C1 segment of cervical spinal cord (tissue), 14 donors: ENCODE measurements at places on chromosomes 16 and 17.

DNA sequence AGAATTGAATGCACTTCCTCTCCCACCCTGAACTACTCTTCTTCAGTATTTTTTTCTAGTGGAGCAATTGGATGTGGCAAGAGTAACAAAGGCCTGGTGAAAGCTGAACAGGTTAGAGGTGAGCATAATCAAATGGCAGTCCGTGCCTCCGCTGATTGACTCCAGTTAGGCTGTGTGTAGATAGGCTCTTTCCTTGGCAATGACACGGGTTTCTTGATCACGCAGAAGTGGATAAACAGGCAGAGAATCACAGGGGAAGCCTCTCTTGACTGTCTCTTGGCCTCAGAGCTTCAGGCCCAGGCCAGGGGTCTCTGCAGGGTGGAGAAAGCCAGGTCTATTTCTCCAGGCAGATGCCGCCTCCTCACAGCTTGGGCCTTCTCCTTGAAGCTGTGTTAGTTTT, 4.2 kb downstream of the CD300LB start:
- DNase-seq = no peak

GRCh38 chr16:15415511-15415985, 18.8 kb upstream of the BMERB1 start:
- DNase-seq = no peak

DNA sequence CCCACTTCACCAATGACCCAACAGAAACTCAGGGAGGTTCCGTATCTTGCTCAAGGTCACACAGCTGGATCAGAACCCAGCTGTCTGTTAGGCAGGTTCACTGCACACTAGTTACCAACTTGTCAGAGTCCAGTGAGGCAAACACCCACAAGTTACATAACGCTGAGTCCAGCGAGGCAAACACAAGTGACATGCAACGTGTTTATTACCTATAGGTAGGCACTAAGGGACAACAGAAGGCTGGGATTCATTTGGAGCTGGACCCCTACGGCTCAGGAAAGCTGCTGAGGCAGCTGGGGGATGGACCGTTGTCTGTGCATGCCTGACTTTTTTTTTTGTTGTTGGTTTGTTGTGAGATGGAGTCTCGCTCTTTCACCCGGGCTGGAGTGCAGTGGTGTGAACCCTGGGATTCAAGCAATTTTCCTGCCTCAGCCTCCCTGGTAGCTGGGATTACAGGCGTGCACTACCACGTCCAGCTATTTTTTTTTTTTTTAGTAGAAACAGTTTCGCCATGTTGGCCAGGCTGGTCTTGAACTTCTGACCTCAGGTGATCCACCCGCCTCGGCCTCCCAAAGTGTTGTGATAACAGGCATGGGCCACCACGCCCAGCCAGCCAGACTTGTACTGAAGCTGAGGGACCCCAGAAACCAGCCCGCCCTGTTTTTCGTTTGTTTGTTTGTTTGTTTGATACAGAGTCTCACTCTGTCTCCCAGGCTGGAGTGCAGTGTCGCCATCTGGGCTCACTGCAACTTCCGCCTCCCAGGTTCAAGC, 1.9 kb upstream of the RSAD1 start:
- DNase-seq = no peak

GRCh38 chr17:47685556-47686275, 8.2 kb upstream of the TBKBP1 start:
- DNase-seq = no peak

DNA sequence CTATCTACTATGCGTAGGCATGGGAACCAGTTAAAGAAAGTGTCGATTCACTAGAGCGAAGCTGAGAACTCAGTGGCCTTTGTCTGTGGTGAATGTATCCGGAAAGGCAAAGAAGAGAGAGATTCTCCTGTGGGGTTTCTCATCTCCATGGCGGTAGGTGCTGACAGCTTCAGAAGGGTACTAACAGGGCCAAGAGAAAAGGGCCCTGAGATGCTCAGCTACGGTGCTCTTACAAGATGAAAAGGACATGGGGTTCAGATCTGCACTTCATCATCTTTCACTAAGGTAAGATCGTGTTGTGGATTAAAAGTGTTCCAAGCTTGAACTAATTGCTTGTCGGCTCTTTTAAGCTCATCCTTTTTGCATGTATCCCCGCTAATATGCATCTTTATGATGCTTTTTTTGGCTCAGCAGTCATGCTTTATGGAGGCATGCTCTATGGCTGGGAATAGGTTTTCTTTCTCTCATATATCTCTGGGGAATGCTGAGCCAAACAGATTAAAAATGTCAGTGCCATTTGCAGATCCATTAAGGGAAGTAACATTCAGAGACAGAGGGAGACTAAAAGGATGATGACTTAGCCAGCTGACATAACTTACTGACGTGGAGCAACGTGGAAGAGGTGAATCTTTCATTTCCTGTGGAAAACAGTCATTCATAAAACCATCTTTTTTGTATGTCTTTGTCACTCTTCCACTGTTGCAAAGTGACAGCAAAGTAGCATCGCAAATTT, 29.9 kb downstream of the KCNJ16 start:
- DNase-seq = no peak

DNA sequence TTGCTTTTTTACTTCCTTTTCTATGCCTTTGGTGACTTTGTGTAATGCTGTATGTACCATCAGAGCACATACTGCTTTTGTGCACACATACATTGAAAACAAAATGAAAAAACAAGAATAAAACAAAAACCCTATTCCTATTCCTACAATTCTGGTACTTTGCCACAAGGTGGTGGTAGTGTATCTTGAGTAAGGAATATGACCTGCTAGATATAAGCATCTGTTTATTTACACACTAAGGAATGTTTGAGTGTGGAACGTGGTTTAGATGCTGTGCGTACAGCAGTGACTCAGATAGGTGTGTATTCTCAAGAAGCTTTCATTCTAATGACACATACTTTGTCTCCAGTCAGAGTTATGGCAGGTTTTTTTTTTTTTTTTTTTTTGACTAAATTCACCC, 606.2 kb downstream of the WWOX start:
- DNase-seq = no peak

- DNase-seq = peak; percentile 66
These were observed 4.0 kb upstream of the LMF1 start for GRCh38 chr16:974611-975261.

DNA sequence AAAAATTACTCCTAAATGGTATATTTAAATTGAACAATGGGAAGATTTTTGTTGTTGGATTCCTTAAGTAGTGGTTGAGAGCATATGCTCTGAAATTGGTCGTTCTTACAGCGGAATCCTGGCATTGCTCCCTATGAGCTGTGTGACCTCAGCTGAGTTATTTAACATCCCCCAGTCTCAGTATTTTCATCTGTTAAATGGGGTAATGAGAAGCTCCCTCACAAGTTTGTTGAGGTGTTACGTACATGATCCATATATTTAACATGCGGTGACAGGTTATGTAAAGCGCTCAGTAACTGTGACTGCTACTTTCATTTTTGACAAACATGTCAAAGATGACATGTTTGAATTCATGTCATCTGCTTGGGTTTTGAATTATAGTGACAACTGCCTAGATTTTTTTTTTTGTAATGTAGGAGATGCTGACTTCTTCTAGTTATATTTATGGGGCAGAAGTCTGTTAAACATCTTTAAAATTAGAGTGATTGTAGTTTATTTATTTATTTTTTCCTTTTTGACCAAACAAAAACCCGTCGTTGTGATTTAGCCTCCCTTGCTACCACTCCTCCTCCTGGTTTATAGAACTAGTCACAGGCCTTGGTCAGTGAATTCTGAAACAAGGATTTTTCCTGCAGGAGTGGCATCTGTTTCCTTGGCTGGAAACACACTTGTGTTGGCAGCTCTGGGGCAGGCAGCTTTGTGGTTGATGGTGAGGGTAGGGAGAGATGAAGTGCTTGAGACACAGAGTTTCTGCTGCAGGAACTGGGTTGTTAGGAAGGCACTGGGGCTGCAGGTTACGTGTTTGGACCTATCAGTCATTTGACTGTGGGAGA, 268.8 kb downstream of the SNX29 start:
- DNase-seq = no peak

- no peak for DNase-seq
These were observed 180.9 kb downstream of the HS3ST3A1 start for GRCh38 chr17:13420878-13421277.

- DNase-seq = no peak
These were observed 57.9 kb downstream of the AKAP1 start for GRCh38 chr17:57142925-57143324.

DNA sequence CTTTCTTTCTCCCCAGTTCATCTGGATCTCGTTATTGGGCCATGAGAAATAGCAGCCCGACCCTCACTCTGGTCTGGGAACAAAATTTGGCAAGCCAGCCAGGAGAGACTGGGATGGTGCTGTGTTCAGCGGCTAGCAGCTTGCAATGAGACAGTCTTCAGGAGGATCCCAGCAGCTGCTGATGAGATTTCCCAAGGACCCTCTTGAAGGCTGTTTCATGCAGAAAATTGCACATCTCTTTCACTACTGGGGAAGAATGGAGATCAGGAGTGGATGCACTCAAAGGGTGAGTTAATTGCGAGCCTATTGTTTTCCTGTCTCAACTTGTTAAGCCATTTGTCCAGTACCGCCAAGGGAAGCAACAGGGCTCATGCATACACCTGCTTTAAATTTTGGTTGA, 5.5 kb upstream of the COIL start:
- DNase-seq = no peak

- no peak for DNase-seq
These were observed 115.6 kb upstream of the SDK2 start for GRCh38 chr17:73759734-73760438.

DNA sequence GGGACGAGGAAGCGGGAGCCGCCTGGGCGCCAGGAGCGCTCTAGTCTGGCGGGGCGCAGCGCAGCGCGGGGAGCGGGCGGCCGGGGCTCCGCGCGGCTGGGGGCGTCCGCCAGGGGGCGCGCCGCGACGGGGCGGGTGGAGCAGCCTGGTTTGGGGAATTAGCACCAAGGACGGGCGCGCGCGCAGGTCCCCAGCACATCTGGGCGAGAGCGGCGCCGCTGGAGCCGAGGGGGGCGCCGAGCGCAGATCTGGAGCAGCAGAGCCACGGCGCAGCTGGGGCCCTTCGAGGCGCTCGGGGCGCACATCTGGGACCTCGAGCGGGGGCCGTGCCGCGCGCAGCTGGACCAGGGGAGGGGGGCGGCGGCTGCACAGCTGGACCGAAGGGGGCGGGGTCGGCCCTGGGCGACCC, at the start of gene NXPH3:
NXPH3 (plus strand) TSS at position 193 of the 409 bp plus-strand sequence. CDS start 349 bp downstream, outside the sequence.
- no peak for DNase-seq

DNA sequence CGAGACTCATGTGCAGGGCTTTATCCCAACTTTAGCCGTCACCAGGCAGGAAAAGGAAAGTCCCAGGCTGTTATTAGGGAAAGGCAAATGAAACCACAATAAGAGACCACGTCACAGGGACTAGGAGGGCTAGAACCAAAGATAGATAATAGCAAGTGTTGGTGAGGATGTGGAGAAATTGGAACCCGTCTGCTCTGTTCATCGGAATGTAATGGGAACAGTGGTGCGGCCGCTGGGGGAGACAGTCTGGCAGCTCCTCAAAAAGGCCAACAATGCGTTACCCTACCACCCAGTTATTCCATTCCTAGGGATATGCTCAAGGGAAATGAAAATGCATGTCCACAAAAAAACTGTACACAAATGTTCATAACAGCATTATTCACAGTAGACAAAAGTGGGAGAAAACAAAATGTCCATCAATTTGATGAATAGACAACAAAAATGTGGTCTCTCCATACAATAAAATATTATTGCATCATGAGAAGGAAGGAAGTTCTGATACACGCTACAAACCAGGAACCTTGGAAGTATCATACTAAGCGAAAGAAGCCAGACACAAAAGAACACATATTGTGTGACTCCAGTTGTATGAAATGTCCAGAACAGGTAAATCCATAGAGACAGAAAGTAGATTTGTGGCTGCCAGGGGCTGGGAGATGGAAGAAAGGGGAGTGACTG, 19.5 kb upstream of the USP10 start:
- no peak for DNase-seq

DNA sequence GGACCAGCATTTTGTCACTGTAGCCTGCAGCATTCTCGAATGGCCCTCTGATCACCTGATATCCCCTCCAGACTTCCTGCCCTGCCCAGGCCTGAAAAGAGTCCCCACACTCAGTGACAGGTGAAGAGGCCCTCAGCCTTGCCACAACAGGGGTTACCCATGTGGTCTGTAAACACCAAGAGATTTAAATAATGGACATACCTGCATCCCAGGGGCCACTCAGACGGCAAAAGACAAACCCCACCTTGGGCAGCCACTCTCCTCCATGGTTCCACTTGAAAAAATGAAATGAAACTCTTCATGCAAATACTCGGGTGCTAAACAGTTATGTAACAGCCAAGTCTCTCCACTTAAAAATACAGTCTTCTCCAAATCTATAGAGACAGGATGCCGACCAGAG, 22.9 kb upstream of the PECAM1 start:
- no peak for DNase-seq

- no peak for DNase-seq
These were observed 46.9 kb downstream of the SOCS1 start for GRCh38 chr16:11208916-11209665.

DNA sequence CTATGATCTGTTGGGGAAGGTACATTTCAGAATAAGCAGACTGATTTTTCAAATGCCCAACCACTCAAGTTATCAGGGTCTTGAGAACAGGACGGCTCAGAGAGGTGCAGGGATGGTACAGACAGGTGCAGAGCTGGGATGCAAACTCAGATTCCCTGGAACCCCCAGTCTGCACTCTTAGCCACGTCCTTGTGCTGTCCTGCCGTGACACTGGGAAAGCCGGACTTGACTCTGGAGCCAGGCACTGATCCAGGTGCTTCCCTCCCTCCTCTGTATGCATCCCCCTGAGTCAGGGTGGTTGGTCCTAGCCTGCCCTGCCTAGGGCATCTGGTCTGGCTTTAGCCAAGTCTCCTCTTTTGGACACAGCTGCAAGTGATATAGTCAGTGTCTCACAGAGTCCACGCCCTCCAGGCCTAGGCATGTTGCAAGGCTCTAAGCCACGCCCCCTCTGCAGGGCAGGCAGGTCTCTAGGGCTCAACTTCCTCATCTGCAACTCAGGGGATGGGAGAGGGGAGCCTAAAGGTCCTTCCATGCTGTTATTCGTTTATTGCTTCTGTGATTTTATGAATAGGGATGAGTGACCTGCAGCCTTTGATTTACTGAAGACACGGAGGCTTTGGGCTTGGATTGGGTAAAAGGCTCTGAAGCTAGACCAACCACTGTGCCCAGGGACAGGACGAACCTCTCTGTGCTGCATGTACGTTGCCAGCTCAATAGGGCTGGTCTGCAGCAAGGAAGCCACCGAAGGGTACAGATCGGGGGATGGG, 97.3 kb downstream of the SDK2 start:
- DNase-seq = no peak

DNA sequence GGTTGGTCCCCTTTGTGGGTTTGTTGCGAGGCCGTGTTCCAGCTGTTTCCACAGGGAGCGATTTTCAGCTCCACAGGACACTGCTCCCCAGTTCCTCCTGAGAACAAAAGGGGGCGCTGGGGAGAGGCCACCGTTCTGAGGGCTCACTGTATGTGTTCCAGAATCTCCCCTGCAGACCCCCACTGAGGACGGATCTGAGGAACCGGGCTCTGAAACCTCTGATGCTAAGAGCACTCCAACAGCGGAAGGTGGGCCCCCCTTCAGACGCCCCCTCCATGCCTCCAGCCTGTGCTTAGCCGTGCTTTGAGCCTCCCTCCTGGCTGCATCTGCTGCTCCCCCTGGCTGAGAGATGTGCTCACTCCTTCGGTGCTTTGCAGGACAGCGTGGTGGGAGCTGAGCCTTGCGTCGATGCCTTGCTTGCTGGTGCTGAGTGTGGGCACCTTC, 27.3 kb upstream of the STH start:
- DNase-seq = no peak
